ENCODE measurements at places on chromosomes 5 and 9.

DNA sequence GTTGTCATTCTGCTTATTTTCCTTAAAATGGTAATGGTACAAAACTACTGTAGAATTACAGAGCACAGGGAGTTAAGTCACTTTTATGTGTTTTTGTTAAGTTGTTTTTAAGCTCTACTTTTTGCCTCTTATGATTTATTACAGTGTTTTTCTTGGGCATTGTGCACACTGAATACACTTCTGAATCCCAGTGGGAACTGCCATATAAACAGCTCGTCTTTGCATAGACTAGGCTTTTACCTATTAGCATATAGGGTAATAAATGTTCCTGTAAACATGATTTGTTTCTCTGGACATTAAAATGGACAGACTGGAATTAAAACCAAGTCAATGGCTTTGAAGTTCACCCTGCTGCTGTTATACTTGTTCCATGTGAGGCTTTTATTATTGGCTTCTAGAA is 12.2 kb downstream of the KLF9 start:
- DNase-seq = no peak

- DNase-seq = no peak
These were observed 83.2 kb upstream of the IRX4 start for GRCh38 chr5:1965925-1966324.

DNA sequence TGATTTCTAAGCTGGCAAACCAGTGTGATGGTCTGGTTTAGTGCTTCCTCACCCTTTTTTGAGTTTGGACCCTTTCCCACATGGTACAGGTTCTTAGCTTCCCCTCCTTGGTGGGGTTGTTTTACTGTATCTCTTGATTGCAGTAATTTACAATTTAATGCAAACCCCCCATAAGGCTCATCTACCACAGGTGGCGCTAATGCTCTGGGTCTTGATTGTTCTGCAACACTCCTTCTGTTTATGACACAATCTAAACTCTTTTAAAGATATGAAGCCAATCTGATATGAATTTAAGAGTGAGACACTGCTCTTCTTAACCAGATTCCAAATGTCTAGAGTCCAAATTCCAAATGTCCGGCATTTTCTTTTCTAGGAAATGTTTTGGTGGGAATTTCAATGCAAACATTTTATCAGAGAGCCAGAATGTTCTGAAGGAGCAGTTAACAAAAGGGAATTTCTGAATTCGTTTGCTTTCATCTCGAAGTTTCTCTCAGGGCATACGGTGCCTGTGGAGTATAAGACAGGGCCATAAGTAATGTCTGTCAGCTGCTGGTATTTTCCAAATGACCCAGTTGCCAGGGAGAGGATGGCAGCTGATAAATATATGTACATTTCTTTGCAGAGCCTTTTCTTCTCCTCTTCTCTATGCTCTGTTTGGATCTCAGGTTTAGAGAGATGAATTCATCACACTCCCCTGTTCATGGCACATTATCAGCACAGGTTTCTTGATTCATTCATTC is 246.8 kb downstream of the ARHGAP26 start:
- peak; percentile 22 for DNase-seq

GRCh38 chr5:75310212-75310611 is 26.8 kb upstream of the HMGCR start:
- no peak for DNase-seq

DNA sequence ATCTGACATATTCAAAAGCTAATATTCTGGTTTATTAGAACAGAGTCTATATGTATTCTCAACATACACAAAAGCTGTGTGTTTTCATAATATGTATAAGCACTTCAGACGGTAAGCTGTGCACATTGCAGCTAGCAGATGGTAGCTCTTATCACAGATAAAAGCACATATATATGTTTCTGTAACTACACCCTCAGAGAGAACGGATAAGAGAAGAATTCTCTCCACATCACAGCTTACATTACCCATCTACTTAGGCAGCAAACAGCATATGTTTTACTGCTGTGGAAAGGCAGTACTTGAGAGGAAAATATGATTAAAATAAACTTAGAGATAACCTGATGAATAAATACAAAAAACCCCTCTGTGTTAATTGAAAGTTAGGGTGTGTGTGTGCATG is 450.9 kb upstream of the ZNF608 start:
- DNase-seq = no peak

GRCh38 chr9:14345354-14346230 is 31.7 kb upstream of the NFIB start:
- DNase-seq = no peak

DNA sequence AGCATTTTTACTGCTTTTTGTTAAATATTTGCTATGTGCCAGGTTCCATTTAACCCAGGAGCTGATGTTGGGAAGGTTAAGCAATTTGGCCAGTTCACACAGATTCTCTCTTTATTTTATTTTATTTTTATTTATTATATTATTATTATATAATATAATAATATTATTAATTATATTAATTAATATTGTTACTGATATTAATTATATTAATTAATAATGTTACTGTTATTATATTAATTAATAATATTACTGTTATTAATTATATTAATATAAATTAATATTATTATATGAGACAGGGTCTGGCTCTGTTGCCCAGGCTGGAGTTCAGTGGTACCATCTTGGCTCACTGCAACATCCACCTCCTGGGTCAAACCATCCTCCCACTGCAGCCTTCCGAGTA is 593.0 kb upstream of the SGCD start:
- DNase-seq = no peak

- no peak for DNase-seq
These were observed 765.3 kb upstream of the GRAMD2B start for GRCh38 chr5:125657936-125658335.

- no peak for DNase-seq
These were observed 69.8 kb downstream of the MAPKAP1 start for GRCh38 chr9:125637241-125637640.

- DNase-seq = no peak
These were observed 30.9 kb downstream of the SEMA5A start for GRCh38 chr5:9514968-9515367.

DNA sequence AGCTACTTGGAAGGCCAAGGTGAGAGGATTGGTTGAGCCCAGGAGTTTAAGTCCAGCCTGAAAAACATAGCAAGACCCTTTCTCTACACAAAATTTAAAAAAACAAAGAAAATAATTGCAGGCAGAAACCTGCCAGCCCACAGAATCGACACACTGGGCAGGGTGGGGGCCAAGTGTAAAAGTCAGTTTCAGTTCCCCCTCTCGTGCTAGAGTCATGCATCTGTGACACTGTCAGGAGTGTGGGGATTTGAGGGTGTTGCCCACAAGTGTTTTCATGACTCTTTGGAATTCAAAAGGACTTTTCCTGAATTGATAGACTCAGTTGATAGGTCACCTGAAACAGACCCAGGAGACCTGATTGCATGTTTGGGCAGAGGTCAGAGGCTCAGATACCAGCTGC is 47.6 kb downstream of the PRRC2B start:
- no peak for DNase-seq

- DNase-seq = no peak
These were observed 431.9 kb downstream of the DMAC1 start for GRCh38 chr9:7367726-7368125.

DNA sequence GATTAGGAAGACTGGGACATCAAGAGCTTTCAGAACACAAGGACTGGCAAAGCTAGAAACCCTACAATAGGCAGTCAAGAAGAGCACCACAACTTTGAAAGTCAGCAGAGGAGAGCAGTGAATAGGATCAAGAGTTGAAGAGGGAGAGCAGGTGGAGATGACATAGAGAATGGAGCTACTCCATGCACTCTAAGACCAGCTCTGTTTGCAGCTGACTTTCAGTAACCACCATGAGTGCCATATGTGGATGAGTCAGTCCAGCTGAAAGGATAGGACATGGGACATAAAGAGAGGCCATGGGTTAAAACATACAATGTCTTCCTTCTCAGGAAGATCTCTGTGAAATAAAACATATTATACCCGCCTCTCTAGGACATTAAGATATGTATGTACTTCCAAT is 289.1 kb upstream of the KLF4 start:
- no peak for DNase-seq

DNA sequence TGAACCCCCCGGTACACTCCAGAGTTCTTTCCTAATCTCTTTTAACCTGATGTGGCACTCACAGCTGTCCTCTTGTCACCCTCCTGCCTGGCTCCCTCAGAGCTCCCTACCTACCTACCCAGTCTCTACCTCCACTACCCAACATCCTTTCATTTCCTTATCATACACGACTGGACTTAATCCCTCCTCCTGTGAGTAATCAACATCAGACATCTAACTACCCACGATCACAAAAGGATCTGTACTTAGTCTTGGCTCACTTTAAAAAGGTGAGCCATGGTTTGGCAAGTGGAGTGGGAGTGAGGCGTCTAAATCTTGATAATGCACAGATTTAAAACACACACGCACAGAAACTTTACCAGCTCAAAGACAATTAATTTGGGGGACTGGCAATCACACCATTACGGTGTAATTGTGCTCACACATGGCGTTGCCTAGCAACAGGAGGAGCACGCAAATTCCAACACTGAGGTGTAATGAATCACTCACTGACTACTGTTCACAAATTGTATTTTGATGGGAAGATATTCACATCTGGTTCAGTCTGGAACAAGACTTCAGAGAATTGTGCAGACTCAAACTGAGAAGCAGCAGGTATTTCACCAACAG is 235.9 kb downstream of the EPB41L4A start:
- no peak for DNase-seq

GRCh38 chr5:134846641-134846960 is 833 bp downstream of the C5orf24 start:
- peak; percentile 14 for DNase-seq

- DNase-seq = no peak
These were observed 1.5 kb upstream of the TRAF1 start for GRCh38 chr9:120928015-120928482.

- DNase-seq = no peak
These were observed 1587.7 kb upstream of the ACO1 start for GRCh38 chr9:30796764-30797163.

- no peak for DNase-seq
These were observed 3.8 kb downstream of the ZNF618 start for GRCh38 chr9:113879911-113880310.

DNA sequence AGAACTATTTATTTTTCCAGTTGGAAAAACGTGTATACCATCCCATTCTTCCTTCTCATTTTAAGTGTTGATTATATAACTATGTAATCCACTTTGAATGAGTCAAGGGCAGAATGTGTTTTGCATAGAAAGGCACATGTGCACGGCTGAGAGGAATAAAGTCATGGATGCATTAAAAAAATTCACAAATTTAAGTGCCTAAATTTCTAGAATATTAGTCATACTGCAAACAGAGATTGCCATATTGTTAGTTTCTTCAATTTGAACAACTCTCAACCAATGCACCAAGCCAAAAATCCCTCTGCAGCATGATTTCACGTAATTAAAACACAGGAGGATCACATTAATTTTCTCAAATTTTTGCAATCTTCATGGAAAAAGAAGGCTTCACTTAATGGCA is 166.3 kb downstream of the MPDZ start:
- no peak for DNase-seq

DNA sequence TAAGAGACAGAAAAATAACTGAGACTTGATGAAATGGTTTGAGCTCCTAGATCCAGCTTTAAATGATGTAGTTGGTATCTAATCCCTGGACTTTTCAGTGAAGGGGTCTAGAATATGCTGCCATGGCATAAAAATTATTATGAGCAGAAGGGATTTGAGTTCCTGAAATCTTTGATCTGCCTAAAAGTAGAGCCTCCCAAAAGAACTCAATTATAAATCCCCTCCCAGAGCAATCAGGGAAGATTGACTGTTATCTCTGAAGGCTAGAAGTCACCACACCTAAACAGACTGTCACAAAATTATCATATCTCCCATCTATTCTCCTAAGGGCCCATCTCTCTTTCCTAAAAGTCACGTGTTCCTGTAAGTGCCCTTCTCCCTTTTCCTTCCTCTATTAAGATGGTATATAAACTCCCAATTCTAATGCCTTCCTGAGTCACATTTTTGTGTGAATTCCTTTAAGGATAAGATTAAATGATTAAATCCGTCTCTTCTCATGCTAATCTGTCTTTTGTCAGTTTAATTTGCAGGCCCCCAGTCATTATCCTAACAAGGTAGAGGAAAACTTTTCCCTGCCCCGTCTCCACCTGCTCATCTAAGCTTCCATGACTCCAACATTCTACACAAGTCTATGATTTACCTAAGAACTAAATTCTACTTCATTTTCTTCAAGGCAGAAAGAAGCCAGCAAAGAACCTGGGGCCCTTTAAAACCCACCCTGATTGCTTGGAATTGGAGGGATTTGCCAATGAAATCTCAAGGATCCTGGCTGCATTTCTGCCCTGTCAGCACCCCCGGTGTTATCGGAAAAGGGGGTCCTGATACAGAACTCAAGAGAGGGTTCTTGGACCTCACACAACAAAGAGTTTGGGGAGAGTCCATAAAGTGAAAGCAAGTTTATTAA is 47.1 kb upstream of the PWWP2A start:
- no peak for DNase-seq

- no peak for DNase-seq
These were observed 9.6 kb downstream of the EPB41L4B start for GRCh38 chr9:109311286-109311685.

DNA sequence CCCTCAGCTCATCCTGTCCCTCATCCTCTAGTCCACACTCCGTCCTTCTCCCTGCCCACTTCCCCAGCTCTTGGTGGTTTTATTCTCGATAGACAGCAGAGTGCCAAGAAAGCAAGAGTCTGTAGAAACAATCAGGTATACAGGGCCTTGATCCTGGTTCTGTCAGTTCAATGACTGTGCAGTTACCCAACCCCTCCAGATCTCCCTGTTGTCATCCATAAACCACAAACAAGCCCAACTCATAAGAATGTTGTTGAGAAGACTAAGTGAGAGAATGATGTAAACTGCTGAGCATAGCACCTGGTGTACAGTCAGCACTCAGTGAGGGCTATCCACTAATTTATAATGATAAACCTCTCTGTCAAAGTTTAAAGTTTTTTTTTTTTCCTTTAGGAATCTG is 31.3 kb downstream of the ISL1 start:
- DNase-seq = no peak

- no peak for DNase-seq
These were observed 21.0 kb upstream of the OSMR start for GRCh38 chr5:38824821-38825220.

DNA sequence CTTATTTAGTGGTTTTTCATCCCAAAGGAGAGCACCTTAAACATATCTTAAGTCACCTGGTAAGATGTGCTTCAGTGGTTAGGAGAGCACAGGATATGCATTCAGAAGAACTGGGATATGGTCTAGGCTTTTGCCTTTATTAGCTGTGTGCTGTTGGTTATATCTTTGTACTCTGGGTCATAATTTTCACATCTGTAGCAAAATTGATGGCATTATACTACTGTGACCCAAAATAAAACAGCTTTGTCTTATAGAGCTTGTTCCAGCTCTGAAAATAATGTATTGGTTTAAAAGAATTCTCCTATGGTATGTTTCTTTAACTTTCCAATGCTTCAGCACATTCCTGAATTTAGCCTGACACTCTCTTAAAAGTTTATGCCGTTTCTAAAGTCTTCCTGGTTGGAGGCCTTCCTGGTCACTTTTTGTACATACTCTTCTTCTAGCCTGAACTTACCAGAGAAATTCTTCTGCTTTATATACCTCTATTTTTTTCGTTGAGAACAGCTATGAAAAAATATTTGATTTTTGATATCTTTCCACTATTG is 337.1 kb upstream of the MPDZ start:
- no peak for DNase-seq
